Stimulated activated CD8-positive, alpha-beta memory T cell treated with anti-CD3 and anti-CD28 coated beads, Interleukin-7, amount 100 ng/mL, for 48 hours (primary cell): ENCODE measurements at places on chromosomes 12 and 14.

GRCh38 chr14:29077916-29078315 is 311.3 kb downstream of the FOXG1 start:
- no peak for DNase-seq

- DNase-seq, result no peak
Observed at GRCh38 chr12:65728455-65728847, 95.8 kb upstream of the HMGA2 start.

DNA sequence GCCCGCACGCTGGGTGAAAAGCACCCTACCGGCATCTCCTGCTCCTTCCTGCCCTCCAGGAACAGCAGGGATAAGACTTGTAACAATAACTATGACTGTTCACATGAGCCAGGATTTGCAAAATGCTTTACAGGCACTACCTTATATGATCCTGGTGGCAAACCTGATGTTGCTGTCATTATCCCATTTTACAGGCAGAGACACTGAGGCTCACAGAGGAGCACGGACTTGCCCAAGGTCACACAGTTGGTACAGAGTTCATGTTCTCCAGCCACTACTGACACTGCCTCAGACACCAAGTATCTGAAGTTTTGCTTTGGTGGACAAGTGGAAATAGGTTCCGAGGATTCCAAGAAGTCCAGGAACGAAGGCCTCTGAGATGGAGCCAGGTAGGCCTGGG is 22.6 kb downstream of the GLTP start:
- no peak for DNase-seq

GRCh38 chr14:105083926-105084685 is 18.9 kb upstream of the GPR132 start:
- DNase-seq, result no peak

- no peak for DNase-seq
Observed at GRCh38 chr12:64080319-64081007, 141.6 kb downstream of the KICS2 start.

GRCh38 chr12:68477906-68478305 is 132.8 kb upstream of the RAP1B start:
- DNase-seq, result no peak

DNA sequence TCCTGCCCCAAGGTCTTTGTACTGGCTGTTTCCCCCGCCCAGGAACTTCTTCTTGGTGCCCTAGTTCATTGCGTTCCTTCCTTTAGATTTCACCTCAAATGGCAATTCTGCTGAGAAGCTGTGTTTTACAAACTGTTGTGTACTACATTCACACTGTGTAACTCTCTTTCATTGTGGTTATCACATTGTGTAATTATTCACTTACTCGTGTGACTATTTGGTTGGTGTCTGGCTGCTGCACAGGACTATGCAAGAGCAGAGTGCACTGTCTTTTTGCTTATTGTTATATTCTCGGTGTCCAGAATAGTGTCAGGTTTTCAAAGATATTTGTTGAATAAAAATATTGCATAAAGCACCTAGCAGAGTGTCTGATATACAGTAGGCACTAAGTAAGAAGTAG is 177.2 kb upstream of the PRICKLE1 start:
- DNase-seq, result no peak

GRCh38 chr14:23751616-23752015 is 115.5 kb downstream of the DHRS2 start:
- no peak for DNase-seq

DNA sequence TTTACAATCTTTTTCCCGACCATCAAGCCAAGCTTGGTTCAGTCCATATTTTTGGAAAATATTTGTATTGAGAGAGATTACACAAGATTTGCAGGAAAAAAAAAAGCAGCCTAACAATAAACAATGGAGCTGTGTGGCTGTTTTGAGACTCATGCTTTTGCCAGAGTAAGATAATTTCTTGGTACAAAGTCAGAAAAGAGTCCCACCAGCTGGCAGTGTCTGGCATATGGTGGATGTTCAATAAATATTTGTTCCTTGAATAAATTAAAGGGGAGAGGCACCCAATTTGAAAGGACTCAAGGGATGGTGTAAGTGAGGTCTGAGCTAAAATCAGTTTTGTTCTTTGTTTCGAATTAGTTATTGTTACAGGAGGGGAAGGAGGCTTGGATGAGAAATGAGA is 78.1 kb upstream of the RPH3A start:
- DNase-seq, result no peak

DNA sequence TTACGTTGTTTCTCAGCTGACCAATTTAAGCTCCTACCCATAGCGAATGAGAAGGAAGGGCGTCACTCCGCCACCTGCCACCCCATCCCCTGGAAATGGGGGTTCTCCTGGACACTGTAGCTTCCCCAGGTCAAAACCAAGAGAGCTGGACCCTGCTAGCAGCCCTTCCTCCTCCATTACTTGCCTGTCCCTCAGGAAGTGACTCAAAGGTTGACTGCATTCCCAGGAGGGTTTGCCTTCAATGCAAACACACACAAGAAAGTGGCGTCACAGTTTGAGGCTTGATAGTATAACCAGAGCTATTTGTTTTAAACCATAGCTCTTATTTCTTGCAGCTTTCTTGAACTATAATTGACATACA is 79.1 kb downstream of the KCNK13 start:
- no peak for DNase-seq

DNA sequence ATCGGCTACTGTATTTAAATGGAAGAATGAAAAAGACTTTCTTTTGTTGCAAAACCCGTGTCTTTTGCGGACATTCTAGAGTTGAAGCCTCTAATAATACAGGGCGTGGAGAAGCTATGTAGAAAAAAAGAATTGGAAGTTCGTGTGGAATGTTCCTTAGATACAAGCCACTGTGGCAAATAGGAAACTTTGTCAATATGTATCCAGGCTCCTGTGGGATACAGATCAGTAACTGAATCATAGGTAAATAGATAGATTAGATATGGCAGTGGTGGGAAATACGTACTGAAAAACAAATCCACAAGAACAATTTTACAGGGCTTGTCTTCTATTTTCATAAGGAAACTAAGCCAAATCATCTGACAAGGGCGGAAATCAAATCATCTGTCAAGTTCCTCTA is 245.4 kb downstream of the EGLN3 start:
- DNase-seq, result no peak

DNA sequence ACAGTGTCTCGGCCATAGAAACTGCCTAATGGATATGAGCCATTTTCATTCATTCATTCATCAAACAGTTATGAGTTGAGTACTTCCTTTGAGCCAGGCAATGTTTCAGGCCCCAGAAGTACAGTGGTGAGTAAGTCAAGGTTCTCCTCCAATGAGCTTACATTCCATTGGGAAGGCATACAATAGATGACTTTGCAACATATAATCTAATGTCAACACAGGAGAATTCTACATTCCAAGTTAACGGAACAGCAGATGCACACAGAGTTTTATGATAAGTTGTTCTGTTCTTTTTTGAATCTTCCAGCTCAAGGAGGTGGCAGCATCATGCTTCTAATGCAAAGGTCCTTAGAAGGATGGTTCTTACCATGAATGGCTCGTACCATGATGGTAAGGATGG is 3.2 kb upstream of the RFC5 start:
- no peak for DNase-seq

GRCh38 chr12:66467932-66468331 is 165.6 kb downstream of the HELB start:
- DNase-seq, result no peak

- no peak for DNase-seq
Observed at GRCh38 chr14:44910821-44911220, 50.9 kb downstream of the KLHL28 start.

GRCh38 chr12:56723889-56724700 is 1.0 kb downstream of the NACA start:
- no peak for DNase-seq

GRCh38 chr12:104569346-104570173 is 112.8 kb downstream of the CHST11 start:
- peak; percentile 38 for DNase-seq

DNA sequence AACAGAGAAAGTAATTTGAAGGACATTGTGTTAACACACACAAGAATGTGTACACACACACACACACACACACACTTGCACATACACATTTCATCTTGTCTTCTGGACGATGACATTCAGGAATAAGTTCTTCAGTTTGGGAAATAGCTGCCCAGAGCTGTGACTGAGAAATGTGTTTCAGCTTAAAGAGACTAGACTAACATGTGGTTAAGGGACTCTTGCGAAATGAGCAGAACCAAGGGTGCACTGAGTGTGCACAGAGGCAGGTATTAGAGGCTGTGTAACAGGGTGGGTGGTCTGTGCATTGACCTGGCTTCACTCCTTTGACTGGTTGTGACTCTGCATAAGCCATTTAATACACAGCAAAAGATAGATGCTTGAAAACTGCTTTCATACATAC is 29.4 kb upstream of the KCNA5 start:
- no peak for DNase-seq

DNA sequence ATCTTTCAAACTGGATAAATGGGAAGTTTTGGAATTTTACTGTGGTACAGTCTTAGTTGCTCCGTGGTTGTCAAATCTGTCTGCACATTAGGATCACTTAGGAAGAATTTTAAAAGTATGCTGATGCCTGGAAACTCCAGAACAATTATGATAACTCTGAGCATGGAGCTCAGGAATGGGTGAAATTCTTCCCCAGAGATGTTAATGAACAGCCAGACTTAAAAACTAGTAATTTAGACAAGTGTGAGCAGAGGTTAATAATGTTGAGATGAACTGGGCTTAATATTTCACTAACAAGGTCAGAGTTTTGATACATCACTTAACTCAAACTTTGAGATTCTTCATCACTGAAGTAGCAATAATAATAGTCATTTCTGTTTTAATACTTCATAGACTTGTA is 94.5 kb downstream of the NTS start:
- no peak for DNase-seq

GRCh38 chr14:38837343-38838048 is 265.5 kb downstream of the SEC23A start:
- no peak for DNase-seq
